GM23248 (cell line): ENCODE measurements at places on chromosomes 11 and 22.

GRCh38 chr11:61713906-61714305 is 33.7 kb downstream of the DAGLA start:
- no peak for DNase-seq

DNA sequence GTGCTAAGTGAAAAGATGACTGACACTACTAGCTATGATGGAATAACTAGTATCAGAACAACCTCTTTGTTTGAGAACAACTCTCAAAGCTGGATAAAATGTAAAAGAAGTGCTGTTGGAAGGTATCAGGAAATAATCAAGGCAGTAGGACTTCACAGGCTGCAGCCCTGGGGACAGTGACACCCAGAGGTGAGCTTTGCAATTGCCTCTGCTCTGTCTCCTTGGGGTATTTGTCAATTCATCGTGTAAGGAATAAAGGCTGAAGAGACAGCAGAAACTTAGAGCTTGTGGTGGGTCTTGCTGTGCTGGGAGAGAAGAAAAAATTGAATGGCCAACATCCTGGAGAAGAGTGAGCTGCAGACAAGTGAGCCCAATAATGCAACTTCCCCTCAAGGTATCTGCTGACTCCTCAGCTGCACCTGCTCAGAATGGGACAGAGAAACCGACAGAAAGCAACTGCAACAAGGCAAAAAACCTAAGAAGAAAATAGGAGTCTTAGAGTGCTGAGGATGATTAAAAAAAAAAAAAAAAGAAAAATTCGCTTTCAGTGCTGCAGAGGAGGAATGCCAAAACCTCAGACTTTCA is 141.1 kb downstream of the RCN1 start:
- DNase-seq = peak; percentile 63

DNA sequence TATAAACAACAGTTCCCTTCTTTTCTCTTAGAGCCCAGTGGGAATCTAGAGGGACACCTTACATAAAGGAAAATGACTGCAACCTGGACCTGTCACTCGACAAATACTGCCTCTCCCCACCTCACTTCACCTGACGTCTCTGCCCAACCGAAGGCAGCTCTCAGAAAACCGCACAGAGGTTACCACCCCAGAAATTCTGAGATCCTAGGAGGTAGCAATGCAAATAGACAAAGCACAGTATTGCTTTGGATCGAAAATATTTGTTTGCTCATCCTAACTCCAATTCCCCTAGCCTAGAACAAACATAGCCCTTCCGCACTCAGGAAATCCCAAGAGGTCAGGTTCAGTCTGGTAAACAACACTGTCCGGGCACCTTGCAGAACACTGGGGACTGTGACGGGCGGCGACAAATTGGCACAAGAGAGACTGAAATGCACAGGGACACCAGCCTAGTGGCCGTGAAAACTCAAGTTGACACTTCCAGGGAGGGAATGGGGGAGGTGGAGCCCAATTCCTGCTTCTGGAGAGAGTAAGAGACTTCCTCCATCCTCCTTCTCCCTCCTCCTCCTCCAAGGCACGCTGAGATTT is 420 bp upstream of the TRIM44 start:
- peak; percentile 38 for DNase-seq

GRCh38 chr11:16434036-16434435 is 77.7 kb upstream of the SOX6 start:
- DNase-seq = no peak

- DNase-seq = no peak
Measured at GRCh38 chr11:16860617-16861016, 122.2 kb downstream of the C11orf58 start.
